D721Med (cell line): ENCODE measurements at places on chromosomes 1 and 21.

- DNase-seq: no peak
Observed at GRCh38 chr1:15736038-15736891, at the start of gene SLC25A34. Gene SLC25A34 (plus strand): TSS chr1:15736258. CDS start chr1:15736486, 228 bp downstream.

DNA sequence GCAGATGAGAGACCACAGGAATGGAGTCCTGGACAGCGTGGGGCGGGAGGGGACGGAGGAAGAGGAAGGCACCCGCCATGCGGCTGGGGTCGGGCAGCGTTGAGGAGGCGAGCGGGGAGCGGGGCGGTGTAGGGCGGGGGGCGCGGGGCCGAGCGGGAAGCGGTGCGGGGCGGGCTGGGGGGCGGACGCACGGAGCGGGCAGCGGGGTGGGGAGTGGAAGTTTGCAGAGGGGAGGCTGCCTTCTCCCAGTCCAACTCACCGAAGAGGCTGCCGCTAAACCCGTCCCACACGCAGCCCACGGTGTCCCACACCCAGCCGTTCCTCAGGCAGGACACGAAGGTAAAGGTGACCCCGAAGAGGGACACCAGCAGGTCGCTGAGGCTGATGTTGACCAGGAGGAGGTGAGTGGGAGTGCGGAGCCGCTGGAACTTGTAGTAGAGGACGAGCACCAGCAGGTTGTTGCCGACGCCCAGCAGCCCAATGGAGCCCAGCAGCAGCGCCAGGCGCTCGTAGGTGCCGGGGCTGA is 483 bp downstream of the CHML start:
- peak; percentile 29 for DNase-seq

DNA sequence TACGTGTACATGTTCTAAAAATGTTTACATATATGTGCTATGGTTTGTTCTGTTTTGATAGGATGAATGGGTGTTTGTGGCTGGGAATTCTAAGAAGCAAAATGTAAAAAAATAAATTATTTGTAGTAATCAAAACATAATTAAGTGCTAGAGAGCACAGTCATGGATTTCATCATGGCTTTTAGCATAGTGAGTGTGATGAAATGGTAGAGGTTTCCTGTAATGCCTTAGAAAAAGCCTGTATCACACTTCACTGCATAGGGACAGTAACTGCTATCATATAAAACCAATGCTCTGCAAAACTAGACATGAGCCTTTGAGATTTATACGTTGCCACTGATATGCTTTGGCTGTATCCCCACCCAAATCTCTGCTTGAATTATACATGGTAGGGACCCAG is 99.8 kb downstream of the PTGER3 start:
- DNase-seq: no peak

GRCh38 chr1:161175771-161176453 is 1.4 kb downstream of the B4GALT3 start:
- DNase-seq: no peak

DNA sequence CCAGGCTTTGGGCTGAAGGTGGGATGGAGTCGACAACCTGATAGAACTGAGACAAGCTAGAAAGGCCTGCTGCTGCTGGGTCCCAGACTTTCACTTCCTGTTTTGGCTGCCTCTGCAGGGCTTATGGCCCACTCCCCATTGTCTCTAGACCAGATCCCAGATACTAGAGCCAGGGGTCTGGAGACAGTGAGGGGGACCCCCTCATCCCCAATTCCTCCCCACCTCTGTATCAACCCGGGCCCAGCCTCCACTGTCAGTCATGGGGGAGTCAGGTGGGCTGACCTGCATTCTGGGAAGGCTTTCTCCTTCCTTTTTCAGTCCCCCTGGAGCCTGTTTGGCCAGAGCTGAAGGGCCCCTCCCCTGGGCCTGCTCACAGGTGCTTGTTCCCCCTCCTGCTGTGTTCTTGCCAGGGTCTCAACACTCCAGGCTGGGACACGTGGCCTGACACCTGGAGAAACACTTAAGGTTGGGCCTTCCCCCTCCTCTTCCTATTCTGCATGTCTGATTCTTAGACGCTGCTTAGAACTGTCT is 18.0 kb upstream of the ETV3L start:
- peak; percentile 13 for DNase-seq

DNA sequence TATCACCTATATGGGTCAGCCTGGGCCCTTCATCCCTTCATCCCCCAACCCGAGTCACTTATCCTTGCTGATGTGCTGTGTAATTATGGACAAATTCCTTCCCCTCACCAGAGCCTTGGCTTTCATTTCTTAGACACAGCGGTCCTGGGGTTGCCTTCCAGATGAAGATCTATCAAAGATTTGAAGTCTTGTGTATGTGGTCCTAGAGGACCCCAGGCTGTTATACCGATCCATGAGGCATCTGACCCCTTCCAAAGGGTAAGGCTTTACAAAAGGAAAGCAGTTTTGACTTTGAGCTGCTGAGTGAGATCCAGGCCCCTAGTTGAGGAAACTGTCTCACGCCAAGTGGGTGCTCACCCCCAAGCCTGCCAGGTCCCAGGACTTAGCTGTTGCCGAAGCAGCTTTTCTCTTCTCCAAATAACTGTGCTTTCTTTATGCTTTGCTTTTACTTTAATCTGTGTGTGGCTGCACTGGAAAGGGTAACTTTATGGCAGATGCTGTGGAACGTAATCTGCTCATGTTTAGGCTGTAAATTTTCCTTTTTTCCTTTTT is 37.6 kb downstream of the MAN1C1 start:
- DNase-seq: no peak

- no peak for DNase-seq
Observed at GRCh38 chr1:147560765-147561471, 19.6 kb downstream of the BCL9 start.

- DNase-seq: no peak
Observed at GRCh38 chr1:19661721-19662228, 2.9 kb upstream of the HTR6 start.

GRCh38 chr1:8902765-8903164 is 24.3 kb upstream of the ENO1 start:
- DNase-seq: no peak

GRCh38 chr1:11207898-11208611 is 18.9 kb downstream of the ANGPTL7 start:
- no peak for DNase-seq

GRCh38 chr21:23130308-23130707 is 2132.1 kb downstream of the NCAM2 start:
- no peak for DNase-seq

- DNase-seq: no peak
Observed at GRCh38 chr1:203536980-203537455, 43.1 kb downstream of the OPTC start.
